HCEC 1CT (cell line): ENCODE measurements at places on chromosomes 5 and 9.

DNA sequence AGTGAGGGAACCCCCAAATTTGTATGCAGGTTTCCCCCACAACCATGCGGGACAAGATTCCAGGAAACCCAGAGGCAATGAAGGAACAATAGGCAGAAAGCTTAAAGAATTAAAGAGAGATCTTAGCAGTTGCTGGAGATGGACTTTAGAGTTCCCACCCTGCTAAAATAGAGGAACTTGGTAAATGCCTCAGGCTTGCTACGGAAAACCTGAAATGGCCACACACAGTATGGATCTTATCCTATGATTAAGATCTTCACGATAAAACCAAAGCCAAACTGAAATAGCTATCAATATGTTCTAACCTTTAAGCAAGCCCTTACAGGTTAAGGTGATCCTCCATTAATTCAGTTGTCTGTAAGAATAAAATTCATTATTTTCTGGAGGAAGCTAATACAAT lies 148.3 kb downstream of the RANBP17 start:
- no peak for DNase-seq

GRCh38 chr9:120696551-120697230 lies 17.6 kb downstream of the MEGF9 start:
- peak; percentile 61 for DNase-seq

DNA sequence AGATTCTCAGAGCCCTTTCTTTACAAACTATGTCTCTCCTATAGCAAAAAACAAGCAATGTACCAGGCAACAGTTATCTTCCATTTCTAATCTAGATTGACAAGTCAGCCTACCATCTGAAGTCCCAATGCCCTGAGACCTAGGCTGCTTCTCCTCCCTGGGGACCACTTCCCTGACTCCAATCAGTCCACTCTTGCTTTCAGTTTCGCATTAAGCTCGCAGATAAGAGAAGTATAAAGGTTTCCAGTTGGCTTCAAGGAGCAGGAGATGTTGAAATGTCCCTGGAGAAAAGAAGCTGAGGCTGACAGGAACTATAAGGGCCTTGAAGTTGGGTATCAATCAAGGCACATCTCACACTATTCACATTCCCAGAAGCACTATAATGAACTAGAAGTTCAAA lies 32.3 kb downstream of the ERP44 start:
- no peak for DNase-seq

DNA sequence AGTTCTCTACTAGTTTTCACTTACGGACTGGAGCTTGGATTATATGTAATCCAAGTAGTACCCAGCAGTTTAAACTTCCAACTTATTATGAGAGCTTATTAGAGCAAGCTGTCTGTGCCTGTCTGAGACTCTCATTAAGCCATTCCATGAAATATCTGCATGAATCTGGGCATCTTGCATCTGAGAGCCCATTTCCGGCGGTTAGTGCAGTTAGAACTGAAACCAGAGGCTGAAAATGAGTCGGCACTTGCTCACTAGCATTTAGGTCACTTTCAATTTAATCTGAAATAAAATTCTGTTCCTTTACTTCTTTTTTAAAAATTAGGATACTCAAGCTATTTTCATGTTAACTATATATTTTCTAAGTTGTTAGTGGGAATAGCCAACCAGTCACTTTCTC lies 102.2 kb downstream of the MEGF10 start:
- DNase-seq, result no peak

DNA sequence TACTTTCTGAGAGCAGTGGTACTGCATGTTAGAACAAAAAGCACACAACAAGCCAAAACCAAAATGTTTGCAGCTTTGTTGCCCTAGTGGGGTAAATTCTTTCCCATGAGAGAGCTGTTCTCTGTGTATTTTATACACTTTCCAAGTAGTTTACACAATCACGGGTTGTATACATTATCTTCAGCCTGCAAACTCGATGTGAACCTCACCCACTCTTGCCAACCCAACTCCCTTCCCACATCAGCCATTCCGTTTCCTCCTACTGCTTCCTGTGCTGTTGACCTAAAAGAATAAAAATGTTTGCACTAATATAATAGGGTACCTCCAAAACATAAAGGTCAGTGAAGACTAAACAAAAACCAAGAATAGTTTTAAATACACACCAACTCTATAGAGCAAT lies 47.0 kb downstream of the IQGAP2 start:
- DNase-seq, result no peak

GRCh38 chr9:91654527-91654926 lies 230.9 kb upstream of the NFIL3 start:
- no peak for DNase-seq

DNA sequence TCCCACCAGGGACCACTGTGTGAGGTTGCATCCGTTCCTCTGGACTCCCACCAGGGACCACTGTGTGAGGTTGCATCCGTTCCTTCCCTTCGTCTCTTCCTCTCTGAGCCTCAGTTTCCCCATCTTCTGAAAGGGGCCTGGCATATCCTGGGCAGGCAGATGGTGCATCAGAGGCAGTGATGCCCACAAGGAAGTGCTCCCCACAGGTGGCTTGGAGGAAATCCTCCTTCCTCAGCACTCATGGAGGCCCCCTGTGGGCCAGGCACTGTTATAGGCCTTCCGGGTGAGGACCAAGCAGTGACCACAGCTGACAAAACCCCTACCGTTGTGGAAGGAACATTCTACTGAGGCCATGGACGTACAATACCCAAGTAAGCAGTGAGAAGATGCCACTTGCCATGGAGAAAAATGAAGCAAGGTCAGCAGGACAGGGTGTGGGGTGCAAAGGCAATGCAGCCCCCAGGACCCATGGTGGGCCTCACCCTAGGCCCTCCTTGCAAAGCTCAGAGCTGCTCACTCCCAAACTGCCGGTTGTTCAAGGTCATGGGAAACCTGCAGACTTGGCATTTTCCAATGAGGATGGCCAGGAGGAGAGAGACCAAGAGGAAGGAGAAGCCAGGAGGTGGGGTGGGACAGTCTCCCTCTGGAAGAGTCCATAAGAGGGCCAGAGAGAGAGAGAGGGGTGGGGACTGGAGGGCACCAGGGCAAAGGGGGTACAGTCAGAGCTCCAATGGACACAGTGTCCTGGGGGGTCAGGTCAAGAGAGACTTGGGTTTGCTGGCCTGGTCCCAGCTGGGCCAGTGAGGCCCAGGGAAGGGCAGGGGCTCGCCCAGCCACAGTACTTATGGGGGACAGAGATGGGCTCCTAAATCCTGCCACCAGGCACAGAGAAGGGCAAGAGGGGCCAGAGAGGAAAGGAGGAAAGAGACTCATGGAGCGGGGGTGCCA lies 51.1 kb downstream of the C9orf50 start:
- DNase-seq, result peak; percentile 57

GRCh38 chr9:89808076-89808755 lies 203.4 kb downstream of the GADD45G start:
- DNase-seq, result no peak

GRCh38 chr9:137619240-137620047 lies 639 bp downstream of the EHMT1 start:
- DNase-seq, result peak; percentile 32

DNA sequence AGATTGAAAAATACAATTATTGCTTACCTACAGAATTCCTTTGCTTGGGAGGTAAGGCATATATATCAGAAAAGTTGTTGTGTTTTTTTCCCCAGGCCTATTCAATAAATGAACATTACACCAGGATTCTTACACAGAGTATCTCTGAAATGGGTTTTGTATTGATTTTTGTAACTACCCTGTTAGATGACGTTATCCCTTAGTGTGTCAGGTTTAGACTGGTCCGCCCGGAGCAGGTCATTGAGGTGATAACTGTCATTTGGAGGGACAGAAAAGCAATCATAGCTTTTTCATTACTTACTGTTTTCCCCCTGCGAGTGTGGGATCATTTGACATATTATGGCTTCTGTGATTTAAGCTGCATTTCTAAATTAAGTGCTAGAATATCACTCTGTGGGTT lies 715.2 kb upstream of the ADAMTS16 start:
- DNase-seq, result no peak

DNA sequence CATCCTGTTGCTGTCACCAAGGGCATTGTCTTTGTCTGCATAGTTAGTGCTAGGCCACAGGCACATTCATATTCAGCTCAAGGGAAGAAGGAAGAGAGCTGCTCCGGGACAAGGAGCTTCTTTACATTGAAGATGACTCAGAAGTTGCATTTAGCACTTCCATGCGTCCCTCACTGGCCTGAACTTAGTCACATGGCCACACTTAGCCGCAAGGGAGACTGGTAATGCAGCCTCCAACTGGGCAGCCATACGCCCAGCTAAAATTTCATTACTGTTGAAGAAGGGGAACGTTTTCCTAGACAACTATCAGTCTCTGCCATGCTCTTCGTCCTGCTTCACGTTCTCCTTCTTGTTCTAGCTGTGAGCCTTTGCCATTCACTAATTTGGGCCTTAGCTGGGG lies 20.0 kb downstream of the ACTL7B start:
- no peak for DNase-seq

GRCh38 chr5:32206509-32207354 lies 32.6 kb upstream of the GOLPH3 start:
- no peak for DNase-seq

- no peak for DNase-seq
These were observed 27.7 kb upstream of the GFPT2 start for GRCh38 chr5:180380856-180381255.

DNA sequence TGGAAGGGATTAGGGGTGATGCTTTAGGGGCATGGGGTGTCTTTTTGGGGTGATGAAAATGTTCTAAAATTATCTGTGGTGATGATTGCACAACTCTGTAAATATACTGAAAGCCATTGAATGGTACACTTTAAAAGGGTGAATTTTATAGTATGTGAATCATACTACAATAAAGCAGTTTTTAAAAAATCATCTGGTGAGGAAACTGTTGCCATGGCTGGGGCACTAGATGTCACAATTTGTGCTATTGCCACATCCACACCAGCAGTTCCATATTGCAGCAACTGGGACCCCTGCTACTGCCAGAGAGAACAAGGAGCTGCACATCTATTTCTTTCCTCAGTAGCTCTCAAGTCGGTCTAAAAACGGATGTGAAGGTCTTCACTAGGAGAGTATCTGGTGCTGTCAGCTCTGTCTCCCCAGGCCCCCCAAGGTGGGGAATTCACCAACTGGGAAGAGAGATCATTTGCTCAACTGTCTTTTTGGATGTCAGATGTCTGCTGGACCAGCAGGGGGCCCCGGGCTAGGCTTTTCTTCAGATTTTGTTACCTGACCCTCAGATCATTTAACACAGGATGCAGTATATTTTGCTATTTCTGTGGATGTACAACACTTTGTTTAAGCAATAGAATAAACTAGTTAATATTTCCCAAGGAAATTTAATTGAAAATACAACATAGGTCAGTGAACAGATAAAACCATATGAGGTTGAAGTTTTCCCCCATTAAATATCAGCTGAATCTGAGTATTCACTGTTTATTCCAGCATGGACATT lies 13.2 kb downstream of the CMYA5 start:
- DNase-seq, result peak; percentile 70

DNA sequence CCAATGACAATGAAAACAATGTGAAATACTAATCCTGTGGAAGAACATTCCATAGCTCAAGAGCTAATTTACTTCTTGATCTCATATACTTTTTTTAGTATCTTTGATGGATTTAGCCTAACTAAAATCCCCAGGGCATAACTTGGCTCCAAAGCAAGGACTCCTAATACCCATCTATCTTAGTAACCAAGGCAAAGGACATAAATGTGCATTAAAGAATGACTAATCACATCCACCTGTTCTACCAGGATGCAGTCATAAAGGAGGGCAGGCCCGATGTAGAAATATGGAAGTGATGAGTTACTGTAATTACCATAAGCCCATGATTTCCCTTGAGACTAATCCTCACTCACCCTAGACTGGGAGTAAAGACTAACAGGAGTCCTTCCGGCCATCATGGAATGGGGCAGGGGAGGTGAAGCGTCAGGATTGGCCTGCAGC lies 56.9 kb downstream of the KIF24 start:
- DNase-seq, result no peak

DNA sequence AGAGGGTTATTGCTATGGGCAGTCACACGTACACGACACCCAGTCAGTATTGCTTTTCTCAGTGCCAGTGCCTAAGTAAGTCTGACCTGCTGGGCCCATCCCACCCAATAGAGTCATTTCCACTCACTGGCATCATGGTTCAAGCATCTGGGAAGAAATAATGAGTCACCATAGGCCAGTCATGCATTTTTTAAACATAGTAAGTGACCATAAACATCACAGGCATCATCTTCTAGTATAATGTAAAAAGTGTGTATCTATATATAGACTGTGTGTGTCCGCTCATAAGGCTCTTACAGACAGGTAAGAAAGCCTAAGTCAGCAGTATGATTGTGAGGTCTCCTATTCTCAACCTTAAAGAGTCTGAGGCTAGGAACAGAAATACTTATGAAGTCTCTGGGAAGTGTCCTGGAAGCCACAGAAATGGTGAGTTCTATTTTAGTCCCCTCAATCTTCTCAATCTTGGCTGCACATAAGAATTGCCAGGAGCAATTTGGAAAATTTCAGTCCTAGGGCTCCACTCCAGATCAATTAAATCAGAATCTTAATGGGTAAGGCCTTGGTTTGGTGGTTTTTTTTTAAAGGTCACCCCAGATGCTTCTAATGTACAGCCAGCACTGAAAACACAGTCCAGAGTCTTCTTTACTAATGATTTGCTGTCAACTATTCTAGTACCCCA lies 65.2 kb downstream of the ZNF366 start:
- DNase-seq, result peak; percentile 96

GRCh38 chr5:90709323-90710155 lies 150.9 kb downstream of the ADGRV1 start:
- peak; percentile 58 for DNase-seq

GRCh38 chr9:121292051-121292450 lies 24.1 kb downstream of the GSN start:
- no peak for DNase-seq

GRCh38 chr9:109349421-109349846 lies 28.6 kb upstream of the EPB41L4B start:
- DNase-seq, result peak; percentile 61

- DNase-seq, result no peak
These were observed 50.8 kb downstream of the AMBP start for GRCh38 chr9:114027159-114027862.

DNA sequence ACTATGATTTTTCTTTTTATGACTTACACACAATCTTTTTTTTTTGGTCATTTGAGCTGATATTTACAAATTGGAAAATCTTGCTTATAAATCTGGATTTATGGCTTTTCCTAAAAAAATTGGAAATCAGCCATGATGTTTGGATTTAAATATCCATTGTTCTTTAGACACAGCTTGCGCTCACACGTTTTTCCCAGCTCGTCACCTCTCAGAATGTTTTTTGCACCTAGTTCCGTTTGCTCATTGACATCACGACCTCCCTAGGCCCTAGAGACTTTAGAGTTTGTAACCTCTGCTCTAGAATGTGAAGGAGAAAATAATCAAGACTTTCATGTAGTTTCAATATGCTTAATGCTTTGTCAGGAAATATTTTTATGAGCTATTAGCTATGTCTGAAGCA lies 930.5 kb downstream of the TLE4 start:
- DNase-seq, result no peak
